Activated naive CD8-positive, alpha-beta T cell treated with anti-CD3 and anti-CD28 coated beads for 36 hours (primary cell): ENCODE measurements at places on chromosomes 2 and 18. TPM values are rescaled to one million over a fixed set of nuclear protein-coding genes. Genes with fewer than 3 reads are reported as not detected.

The PSMA8 gene
- 3.6 TPM for total RNA-seq

The SLC38A11 gene
- not detected for total RNA-seq

The MAIP1 gene
- total RNA-seq, result 37.4 TPM

The TTR gene
- total RNA-seq, result not detected

The IFIH1 gene
- total RNA-seq, result 36.8 TPM

The MAP3K19 gene
- not detected for total RNA-seq

The PRKAG3 gene
- total RNA-seq, result not detected

DNA sequence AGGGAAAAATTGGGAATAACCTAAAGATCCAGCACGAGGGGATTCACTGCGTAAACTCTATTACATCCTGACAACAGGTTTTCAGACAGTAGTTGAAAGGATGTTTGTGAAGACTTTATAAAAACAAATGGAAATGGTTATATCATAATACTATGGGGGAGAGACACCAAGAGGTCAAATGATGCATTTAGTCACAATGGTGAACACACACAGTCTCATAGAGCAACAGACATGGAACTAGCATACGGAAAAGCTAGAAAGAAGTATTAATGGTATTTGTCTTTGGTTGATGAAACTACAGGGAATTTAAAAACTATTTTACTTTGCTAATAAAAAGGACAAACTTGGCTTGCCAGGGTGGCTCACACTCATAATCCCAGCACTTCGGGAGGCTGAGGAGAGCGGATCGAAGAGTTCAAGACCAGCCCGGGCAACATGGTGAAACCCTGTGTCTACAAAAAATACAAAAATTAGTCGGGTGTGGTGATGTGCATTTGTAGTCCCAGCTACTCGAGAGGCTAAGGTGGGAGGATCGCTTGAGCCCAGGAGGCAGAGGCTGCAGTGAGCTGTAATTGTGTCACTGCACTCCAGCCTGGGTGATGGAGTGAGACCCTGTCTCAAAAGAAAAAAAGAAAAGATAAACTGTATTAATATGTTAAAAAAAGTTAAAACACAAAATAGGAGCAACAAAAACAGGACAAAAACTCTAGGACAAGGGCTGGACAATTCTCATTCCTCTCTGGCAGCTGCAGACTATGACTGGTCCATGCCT, 94.8 kb downstream of the MYCN start:
- H3K4me1 ChIP-seq, result no peaks in the 10 kb centered on the region
- H3K27ac ChIP-seq, result no peak overlapping the region
- H3K27me3 ChIP-seq, result peaks cover 3% of the 10 kb centered on the region
- H3K4me3 ChIP-seq, result no peak overlapping the region

- peaks cover 41% of the 10 kb centered on the region for H3K4me1 ChIP-seq
- no peaks in the 10 kb centered on the region for H3K27me3 ChIP-seq
- peaks cover 60% of the 10 kb centered on the region for H3K36me3 ChIP-seq
- peak overlapping the region; percentile 95 for H3K27ac ChIP-seq
Observed at GRCh38 chr2:60899892-60900249, 18.5 kb downstream of the REL start.

- H3K36me3 ChIP-seq, result no peaks in the 10 kb centered on the region
- no peaks in the 10 kb centered on the region for H3K4me1 ChIP-seq
- no peak overlapping the region for H3K4me3 ChIP-seq
Observed at GRCh38 chr18:8686611-8687010, 18.7 kb upstream of the MTCL1 start.

GRCh38 chr2:112074506-112074905, 19.4 kb downstream of the TMEM87B start:
- DNase-seq, result no peak
- no peak overlapping the region for H3K4me3 ChIP-seq
- H3K36me3 ChIP-seq, result peaks cover 59% of the 10 kb centered on the region
- H3K27ac ChIP-seq, result peak overlapping the region; percentile 73

- no peak overlapping the region for H3K27ac ChIP-seq
- no peak for DNase-seq
- no peak overlapping the region for H3K4me3 ChIP-seq
Observed at GRCh38 chr2:226440127-226440918, 359.3 kb downstream of the IRS1 start.

GRCh38 chr2:21820271-21820670, 696.5 kb downstream of the TDRD15 start:
- DNase-seq, result no peak
- H3K4me1 ChIP-seq, result no peaks in the 10 kb centered on the region
- H3K4me3 ChIP-seq, result no peak overlapping the region
- H3K36me3 ChIP-seq, result no peaks in the 10 kb centered on the region
- no peak overlapping the region for H3K27ac ChIP-seq

DNA sequence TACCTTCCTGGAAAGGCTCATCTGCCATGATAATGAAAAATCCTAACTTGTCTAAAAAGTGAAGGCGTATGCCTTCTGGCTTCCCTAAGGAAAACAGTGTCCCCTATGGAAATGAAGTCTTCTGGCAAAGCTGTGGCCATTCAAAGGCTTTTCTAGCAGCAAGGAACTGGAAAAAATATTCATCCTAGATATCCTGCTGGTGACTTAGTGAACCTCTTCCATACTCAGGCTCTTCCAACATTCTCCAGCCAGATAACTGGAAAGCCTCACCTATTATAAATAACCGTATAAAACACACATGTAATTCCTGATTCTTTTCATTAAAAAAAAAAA, 84.7 kb downstream of the RBMS1 start:
- H3K27ac ChIP-seq, result peak overlapping the region; percentile 94
- peak overlapping the region; percentile 0 for H3K4me3 ChIP-seq
- H3K36me3 ChIP-seq, result peaks cover 5% of the 10 kb centered on the region
- H3K27me3 ChIP-seq, result no peaks in the 10 kb centered on the region

DNA sequence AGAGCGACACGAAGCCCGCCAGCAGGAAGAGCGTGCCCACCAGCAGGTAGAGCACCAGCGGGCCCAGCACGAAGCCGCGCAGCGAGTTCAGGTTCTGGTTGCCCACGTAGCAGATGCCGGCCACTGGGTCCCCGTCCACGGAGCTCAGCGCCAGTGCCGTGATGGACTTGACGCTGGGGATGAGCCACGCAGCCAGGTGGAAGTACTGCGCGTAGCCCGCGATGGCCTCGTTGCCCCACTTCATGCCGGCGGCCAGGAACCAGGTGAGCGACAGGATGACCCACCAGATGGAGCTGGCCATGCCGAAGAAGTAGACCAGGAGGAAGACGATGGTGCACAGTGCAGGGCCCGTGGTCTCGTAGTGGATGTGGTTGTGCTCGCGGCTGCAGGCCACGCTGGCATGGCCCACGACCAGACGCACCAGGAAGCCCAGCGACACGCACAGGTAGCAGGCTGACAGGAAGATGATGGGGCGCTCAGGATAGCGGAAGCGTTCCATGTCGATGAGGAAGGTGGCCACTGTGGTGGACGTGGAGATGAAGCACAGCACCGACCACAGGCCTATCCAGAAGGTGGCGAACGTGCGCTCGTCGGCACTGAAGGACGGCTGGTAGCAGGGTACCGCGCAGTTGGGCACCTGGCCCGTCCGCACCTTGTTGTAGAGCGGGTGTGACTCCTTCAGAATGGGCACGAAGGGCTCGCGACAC, 2.1 kb downstream of the FZD5 start:
- peaks cover 26% of the 10 kb centered on the region for H3K4me1 ChIP-seq
- peak overlapping the region; percentile 65 for H3K4me3 ChIP-seq
- peaks cover 48% of the 10 kb centered on the region for H3K27me3 ChIP-seq
- DNase-seq, result no peak
- H3K36me3 ChIP-seq, result peaks cover 9% of the 10 kb centered on the region

DNA sequence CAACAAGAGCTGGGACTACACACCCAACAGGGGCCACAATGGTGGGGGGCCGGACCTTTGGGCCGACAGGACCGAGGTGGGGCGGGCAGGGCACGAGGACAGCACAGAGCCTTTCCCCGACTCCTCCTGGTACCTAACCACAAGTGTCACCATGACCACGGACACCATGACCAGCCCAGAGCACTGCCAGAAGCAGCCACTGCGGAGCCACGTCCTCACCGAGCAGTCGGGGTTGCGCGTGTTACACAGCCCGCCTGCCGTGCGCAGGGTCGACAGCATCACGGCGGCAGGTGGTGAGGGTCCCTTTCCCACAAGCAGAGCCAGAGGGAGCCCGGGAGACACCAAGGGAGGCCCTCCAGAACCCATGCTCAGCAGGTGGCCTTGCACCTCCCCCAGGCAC, 119.5 kb downstream of the MTCL1 start:
- H3K27ac ChIP-seq, result no peak overlapping the region
- no peak overlapping the region for H3K4me3 ChIP-seq
- H3K36me3 ChIP-seq, result no peaks in the 10 kb centered on the region
- H3K4me1 ChIP-seq, result no peaks in the 10 kb centered on the region

DNA sequence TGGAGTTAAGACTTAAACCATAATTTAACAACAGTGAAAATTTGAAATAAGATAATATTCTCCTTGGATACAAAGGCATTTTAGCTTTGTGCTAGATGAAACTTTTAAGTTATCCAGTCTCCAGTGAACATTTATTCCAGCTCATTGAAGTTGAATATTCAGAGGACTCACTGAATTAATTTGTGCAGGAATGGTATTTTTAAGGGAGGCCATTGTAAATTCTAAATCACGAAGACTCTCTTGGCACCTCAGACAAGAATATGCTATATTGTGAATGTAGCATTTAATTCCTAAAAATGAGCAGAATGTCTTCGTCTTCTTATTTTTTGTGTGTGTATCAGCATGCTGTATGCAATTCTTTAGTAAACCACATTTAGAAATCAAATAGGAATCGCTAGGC, 731.7 kb upstream of the RAB6C start:
- no peak overlapping the region for H3K27ac ChIP-seq
- no peak overlapping the region for H3K4me3 ChIP-seq
- H3K27me3 ChIP-seq, result no peaks in the 10 kb centered on the region
- no peaks in the 10 kb centered on the region for H3K4me1 ChIP-seq
- no peaks in the 10 kb centered on the region for H3K36me3 ChIP-seq

DNA sequence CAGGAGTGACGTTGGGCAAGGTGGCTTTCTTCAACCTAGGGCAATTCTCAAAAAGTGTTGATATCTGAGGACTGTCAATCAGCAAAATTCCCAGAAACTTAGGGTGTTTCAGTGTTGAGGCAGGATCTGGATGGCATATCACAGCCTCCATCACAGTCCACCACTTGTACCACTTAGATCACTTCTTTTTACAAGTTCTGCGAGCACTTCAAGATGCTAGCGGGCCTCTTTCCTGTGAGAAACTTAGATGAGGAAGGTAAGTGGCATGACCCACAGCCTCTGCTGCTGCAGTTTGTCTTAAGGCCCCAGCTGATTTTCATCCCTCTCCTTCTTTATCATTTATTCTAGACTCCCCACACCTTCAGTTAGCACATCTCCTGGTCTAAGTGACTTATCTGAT, 295.4 kb upstream of the ZNF521 start:
- H3K4me3 ChIP-seq, result no peak overlapping the region
- no peak overlapping the region for H3K27ac ChIP-seq
- H3K36me3 ChIP-seq, result no peaks in the 10 kb centered on the region
- no peak for DNase-seq
- H3K27me3 ChIP-seq, result no peaks in the 10 kb centered on the region
- no peaks in the 10 kb centered on the region for H3K4me1 ChIP-seq

DNA sequence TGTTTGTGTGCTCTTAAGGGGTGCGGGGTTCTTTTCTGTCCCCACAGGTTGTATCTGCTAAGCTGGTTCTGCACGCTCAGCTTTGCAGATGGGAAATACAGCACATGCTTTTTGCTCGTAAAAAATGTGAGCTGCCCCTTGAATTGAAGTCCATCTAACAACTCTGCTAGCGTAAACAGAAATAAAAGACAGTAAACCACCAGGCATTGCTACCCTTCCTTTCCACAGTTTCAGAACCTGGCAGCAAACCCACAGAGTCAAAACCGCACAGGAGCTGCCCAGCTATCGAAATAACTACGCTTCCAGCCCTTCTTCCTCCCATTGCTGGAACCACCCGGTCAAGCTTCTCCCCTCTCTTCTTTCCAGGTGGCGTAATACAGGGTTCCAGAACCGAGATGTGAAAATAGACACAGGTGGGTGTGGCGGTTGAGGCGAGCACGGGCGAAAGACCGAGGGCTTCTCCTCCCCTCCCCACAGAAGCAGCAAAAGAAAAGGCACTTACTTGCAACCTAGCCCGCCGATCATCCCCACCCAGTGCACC, 479 bp downstream of the SCN9A start:
- no peaks in the 10 kb centered on the region for H3K36me3 ChIP-seq
- H3K27ac ChIP-seq, result no peak overlapping the region
- peaks cover 46% of the 10 kb centered on the region for H3K27me3 ChIP-seq
- peak; percentile 0 for DNase-seq
- H3K4me1 ChIP-seq, result peaks cover 9% of the 10 kb centered on the region
- H3K4me3 ChIP-seq, result peak overlapping the region; percentile 72

DNA sequence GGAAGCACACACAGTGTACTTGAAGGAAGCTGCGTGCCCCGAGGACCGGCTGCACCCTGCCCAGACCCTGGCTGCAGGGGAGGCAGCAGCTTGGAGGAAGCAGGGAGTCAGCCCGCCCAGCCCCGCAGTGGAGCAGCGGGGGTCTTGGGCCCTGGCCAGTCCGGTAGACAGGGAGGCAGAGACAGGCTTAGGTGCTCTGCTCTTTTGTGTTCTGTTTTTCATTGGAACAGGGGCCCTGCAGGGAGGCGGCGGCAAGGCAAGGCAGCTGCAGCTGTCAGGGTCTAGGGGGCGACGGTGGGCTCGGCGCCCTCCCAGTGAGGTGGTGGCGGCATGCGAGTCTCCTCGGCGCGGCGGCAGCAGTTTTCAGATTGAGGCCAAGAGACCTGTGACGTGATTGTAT, 53.3 kb upstream of the TFCP2L1 start:
- no peak for DNase-seq
- no peak overlapping the region for H3K4me3 ChIP-seq
- no peaks in the 10 kb centered on the region for H3K4me1 ChIP-seq
- H3K27ac ChIP-seq, result no peak overlapping the region

- no peaks in the 10 kb centered on the region for H3K4me1 ChIP-seq
- H3K4me3 ChIP-seq, result no peak overlapping the region
- H3K27me3 ChIP-seq, result no peaks in the 10 kb centered on the region
- peaks cover 3% of the 10 kb centered on the region for H3K36me3 ChIP-seq
- no peak for DNase-seq
Observed at GRCh38 chr18:73986711-73987110, 160.9 kb downstream of the FBXO15 start.

GRCh38 chr18:58391932-58392323, 237.0 kb downstream of the ALPK2 start:
- no peak overlapping the region for H3K4me3 ChIP-seq
- peaks cover 2% of the 10 kb centered on the region for H3K4me1 ChIP-seq
- no peaks in the 10 kb centered on the region for H3K27me3 ChIP-seq
- H3K36me3 ChIP-seq, result no peaks in the 10 kb centered on the region
- no peak for DNase-seq

DNA sequence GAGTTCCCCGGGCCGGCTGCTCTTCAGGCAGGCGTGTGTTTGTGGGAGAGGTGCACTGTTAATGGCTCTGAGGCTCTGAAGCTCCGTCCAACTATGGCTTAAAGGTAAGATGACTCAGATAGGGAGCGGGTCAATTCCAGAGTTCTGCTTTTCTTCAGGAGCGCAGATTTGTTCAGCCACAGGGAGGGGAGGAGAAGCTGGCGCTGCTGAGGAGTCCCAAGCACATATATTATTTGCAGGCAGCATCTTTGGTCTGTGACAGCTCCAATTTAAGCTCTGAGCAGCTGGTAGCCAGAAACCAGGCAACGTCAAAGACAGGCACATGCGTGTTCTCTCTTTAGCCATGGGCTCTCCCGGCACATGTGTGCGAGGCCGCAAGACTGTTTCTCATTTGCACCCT, 229.2 kb downstream of the BCL2 start:
- no peaks in the 10 kb centered on the region for H3K36me3 ChIP-seq
- no peak overlapping the region for H3K4me3 ChIP-seq
- no peak for DNase-seq
- no peaks in the 10 kb centered on the region for H3K27me3 ChIP-seq
